ENCODE measurements at places on chromosomes 3 and 15.

DNA sequence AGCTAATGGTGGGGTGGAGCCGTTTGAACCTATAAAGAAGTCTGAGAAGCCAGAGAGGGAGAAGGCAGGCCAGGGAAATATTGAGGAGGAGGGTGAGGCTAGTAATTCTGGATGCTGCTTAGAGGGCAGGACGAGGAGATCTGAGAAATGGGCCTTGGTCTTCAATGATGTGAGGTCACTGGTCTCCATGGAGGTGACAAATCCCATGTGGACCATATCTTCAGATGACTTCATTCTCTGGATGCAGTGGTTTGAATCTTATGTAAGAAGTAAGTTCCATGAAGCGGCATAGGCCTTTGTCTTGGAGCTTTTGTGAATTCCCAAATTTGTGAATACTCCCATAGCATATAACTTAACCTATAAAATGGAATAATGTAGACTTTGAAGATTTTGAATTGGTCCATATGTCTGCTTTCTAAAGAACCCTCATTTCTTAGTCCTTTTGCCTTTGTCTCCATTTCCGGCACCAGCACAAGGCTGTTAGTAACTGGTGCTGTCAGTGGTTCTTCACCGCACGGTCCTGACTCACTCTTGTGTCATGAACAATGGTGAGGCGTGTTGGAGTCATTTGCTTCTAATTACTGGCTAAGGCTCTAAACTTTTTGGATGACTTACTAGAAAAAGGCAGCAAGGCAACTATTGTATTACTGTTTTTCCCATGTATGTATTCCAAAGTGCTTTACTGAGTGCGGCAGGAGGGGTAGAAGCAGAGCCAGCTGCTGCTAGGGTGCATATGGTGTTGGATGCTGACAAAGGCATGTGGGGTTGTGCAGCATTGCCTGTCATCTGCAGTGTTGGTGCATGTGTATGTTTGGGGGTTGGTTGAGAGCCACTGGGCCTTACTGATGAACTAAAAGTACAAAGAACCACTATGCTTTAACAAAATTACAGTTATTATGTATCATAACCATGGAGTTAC lies 279.3 kb upstream of the C2CD4B start:
- DNase-seq = no peak

- peak; percentile 23 for DNase-seq
Observed at GRCh38 chr3:129824926-129825541, 68.5 kb downstream of the TMCC1 start.

- no peak for DNase-seq
Observed at GRCh38 chr3:176840641-176841286, 356.5 kb downstream of the TBL1XR1 start.

GRCh38 chr3:189999718-190000117 lies 121.0 kb downstream of the P3H2 start:
- no peak for DNase-seq

DNA sequence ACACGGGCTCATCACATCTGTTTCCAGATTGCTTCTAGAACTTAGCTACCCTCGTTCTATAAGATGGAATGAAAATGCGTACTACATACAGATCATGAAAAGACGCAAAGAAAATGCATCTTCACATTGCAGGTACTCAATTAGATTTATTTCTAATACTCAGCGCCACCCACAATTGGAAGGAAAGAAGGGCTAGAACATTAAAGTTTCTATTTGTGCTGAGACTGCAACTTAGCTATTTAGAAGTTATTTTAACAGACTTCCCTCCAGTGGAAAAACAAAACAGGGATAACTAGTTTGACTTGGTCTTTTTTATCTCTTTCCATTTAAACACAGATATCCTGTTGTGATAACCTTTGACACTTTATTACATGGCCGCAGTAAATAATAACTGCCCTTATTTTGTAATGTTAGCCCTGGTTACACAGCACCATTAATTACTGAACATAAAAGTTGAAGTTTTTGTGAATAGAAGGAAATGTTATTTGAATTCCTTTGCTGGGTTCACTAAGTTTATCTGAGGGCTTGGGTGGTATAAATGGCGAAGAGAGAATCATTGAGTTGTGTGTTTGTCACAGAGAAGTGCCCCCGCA lies 86.9 kb upstream of the SLC25A26 start:
- DNase-seq = no peak

- no peak for DNase-seq
Observed at GRCh38 chr3:121722411-121722810, 27.1 kb downstream of the GOLGB1 start.

DNA sequence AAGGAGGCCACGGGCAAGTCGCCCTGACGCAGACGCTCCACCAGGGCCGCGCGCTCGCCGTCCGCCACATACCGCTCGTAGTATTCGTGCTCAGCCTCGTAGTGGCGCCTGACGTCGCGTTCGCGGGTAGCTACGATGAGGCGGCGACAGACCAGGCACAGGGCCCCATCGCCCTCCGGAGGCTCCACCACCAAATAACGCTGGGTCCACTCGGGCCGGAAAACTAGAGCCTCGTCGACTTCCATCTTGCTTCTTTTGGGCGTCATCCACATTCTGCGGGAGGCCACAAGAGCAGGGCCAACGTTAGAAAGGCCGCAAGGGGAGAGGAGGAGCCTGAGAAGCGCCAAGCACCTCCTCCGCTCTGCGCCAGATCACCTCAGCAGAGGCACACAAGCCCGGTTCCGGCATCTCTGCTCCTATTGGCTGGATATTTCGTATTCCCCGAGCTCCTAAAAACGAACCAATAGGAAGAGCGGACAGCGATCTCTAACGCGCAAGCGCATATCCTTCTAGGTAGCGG lies at the start of gene EPM2AIP1:
EPM2AIP1 (minus strand) TSS at position 326 of the 520 bp plus-strand sequence; CDS start at position 272, 54 bp downstream.
- no peak for DNase-seq

DNA sequence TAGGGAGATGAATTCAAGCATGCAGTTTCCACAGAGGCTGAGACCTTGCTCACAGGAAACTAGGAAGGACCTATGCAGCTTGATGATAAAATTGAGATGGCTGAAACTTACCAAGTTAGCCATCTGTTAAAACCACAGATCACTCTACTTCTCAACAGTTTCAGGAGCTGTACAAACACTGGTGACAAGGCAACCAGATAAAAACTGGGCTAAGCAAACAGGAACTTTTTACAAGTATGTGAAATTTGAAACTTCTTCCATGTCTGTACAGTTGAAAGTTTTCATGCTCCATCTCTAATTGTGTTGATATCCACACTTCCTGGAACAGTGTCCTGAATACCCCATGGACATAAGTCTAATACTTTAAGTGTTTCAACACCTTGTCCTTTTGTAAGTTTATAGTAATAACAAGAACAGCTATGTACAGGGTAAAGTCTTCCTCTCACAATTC lies 78.2 kb downstream of the FAIM start:
- no peak for DNase-seq

DNA sequence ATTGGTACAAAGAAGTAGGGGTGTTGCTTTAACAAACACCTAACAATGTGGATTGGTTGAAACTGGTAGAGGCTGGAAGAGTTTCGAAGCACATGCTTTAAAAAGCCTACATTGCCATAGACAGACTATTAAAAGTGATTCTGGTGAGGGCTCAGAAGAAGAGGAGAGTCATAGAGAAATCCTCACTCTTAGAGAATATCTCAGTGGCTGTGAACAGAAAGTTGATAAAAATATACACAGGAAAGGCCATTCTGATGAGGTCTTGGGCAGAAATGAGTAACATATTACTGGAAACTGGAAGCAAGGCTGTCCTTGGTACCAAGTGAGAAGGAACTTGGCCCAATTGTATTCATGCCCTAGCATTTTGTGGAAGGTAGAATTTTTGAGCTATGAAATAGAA lies 173.7 kb upstream of the CRBN start:
- DNase-seq = no peak

- DNase-seq = no peak
Observed at GRCh38 chr3:16395212-16395611, 118.3 kb downstream of the RFTN1 start.

- DNase-seq = no peak
Observed at GRCh38 chr3:102265720-102266119, 169.1 kb upstream of the ZPLD1 start.

DNA sequence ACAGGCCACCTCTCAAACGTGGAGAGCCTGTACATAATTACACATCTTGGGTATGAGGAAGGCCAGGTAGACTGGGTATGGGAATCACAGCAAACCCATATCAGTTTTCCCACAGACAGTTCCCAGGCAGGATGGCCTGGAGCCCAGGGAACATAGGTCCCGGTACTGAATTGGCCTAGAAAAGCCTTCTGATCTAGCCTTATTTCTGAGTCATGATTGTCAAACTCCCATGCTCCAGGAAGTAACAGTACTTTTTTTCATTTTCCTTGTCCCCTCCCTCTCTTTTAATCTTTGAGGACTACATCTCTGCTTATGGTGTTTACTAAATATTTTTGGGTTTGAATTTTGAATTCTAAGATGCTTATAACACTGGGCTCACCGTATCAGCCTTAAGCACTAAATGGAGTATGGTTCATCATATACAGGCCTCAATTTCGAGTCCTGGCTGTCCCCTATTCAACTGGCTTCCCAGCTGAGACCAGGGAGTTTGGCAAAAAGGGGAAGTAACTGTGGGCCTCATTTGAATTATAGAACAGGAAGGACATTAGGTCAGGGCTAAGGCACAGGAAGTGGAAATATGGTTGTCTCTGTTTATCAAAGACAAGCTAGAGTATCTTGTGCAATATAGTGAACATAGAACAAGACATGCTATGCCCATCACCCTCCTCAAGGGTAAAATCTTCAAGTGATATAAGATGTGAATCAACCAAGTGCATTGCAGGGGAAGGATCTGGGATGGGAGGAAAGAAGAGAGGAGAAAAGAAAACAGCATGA lies 494.6 kb downstream of the NTRK3 start:
- no peak for DNase-seq

DNA sequence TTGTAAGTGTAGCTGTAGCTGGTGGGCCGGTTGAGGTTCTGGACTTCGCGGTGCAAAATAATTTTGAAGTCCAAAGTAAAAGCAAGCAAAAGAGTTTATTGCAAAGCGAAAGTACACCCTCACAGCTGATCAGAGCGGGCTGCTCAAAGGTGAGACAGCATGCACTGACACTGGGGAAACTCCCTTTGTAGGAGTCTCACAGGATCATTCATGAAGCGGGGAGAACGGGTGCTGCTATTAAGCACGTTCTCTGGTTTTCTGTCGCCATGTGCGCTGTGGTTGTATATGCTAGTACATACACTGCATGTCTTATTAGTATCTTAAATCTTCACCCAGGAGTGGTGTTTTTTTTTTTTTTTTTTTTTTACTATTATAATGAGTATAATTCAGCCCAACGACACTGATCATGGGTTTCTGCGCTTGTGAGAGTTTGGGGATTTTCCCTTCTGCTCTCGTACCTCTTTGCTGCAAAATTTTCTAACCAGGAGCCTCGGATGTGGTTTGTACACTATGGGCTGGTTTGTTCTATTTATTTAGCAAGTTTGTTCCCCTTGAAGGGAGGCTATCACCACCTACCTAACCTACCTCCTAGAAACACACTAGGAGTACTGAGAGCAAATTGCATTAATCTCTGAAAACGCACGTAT lies 1.4 kb upstream of the AP4E1 start:
- no peak for DNase-seq

- no peak for DNase-seq
Observed at GRCh38 chr15:35427091-35427490, 118.9 kb downstream of the DPH6 start.

GRCh38 chr15:78108300-78109084 lies 16.1 kb downstream of the SH2D7 start:
- no peak for DNase-seq

DNA sequence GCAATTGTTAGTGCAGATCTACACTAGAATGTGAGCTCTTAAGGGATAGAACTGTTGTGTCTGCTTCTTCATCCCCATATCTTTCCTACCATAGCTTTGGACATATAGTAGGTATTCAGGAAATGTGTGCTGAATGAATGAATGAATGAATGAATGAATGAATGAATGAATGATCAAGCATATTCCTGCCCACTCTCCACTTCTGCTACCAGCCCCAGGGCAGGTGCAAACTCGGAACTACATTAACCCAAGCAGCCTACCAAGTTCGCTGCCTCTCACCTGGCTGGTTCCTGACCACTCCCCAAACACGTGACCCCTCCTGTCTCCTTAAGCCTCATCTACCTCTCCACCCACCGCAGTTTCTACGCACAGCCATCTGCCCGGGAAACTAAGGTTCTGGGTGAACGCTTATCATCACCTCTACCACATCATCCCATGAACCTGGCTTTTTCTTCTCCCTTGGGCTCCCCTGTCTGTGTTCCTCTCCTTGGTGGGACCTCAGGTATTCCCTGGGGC lies 26.8 kb downstream of the PAQR5 start:
- no peak for DNase-seq

DNA sequence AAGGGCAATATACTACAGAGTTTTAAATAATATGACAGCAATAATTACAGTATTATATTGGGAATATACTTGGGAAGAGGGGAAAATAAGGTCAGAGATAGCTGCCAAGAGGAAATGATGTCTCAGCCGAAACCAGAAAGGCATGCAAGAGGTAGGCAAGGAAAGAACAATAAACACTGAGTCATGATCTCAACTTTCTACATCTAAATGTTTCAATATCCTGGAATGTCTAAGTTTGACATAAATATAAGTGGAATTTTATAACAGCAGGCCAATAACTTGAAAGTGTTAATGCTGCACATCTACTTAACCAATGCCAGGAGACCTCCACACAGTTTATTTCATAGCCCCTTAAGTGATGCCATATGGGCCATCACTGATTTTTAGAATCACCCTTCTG lies 99.8 kb upstream of the CPNE4 start:
- DNase-seq = no peak

- DNase-seq = no peak
Observed at GRCh38 chr15:57003418-57003817, 85.0 kb downstream of the TCF12 start.

- DNase-seq = peak; percentile 80
Observed at GRCh38 chr3:71955240-71956068, 170.5 kb upstream of the PROK2 start.

DNA sequence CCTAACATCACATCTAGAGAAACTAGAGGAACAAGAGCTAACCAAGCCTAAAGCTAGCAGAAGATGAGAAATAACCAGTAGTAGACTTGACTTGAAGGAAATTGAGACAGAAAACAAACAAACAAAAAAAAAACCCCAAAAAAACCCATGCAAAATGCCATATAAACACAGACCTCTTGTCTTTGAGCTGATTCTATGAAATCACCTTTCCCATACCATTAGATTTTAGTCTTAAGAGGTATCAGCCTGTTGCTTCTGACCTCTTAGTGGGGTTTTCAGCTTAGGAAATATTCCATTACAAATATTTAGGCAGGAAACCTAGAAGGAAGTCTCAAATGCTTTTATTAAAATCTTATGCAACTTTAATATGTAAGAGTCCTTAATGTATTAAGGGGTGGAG lies 23.9 kb upstream of the ST3GAL6 start:
- no peak for DNase-seq

DNA sequence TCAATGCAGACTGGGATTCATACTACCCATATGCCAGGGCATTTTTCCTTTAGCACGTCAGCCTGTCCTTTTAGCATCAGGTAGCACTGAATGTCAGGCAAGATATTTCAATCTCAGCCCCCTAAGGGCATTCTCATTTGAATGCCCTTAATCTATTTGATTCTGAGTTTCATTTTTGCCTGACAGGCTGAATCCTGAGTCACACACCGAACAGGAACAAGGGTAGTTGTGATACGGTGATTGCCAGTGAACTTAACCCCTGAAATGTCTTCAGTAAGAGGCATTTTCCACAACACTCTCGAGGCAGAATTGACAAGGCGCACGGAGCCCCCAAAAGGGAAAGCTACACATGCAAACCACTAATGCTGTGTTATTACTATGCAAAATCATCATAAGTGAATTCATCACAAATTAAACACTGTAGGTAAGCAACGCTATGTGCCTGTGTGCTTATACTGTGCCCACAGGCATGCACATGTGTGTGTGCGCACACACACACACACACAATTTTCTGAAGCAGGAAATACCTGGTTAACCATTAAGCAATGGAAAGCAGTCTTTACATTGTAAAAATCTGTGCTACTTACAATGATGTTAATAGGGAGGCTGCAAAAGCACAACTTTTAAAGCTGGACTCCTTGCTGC lies 130.4 kb downstream of the ZNF385D start:
- no peak for DNase-seq

Data from left renal cortex interstitium (tissue), 4 donors.